Right lung (tissue), 10 donors: ENCODE measurements at places on chromosomes 7 and 10. TPM values are rescaled to one million over a fixed set of nuclear protein-coding genes. Genes with fewer than 3 reads are reported as not detected.

GRCh38 chr10:100038561-100039071 lies 28.9 kb upstream of the DNMBP start:
- DNase-seq = no peak

DNA sequence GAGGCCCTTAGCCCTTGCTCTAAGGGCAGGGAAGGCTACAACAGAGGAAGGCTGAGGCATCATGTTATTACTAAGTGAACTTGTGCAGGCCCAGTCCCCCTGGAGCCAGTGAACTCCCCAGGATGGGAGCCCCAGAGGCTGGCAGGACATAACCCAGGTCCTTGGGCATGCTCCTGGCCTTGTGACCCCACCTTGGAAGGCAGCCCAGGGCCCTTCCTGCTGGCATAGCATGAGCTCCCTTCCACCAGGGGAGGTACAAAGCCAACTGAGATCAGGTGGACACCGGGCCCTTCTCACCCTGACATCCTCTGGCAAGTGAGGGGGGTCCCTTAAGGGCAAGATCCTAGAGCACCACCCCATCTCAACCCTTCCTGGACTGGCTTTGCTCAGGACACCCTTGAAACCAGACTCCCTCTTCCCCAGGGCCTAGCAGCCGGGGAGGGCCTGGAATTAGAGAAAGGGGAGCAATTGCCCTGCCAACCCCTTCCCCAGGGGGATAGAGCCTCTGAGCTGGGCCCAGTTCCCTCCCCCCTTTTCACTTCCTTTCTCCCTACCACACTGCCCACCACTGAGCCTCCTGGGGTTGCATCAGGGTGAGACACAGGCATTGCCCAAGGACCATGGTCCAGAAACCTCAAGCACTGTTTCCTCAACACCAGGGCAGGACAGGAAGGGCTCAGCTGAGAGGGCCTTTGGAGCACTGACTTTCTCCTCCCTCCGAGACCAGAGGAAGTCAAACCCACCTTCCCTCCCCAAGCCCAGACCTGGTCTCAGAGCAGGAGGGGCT lies 1.8 kb upstream of the VSIR start:
- DNase-seq = no peak

- no peak for DNase-seq
These were observed 29.2 kb downstream of the ELMO1 start for GRCh38 chr7:37419496-37419895.

SLC26A5 gene
- 0.56 TPM for polyA plus RNA-seq
